ENCODE measurements at places on chromosomes 3 and 15.

DNA sequence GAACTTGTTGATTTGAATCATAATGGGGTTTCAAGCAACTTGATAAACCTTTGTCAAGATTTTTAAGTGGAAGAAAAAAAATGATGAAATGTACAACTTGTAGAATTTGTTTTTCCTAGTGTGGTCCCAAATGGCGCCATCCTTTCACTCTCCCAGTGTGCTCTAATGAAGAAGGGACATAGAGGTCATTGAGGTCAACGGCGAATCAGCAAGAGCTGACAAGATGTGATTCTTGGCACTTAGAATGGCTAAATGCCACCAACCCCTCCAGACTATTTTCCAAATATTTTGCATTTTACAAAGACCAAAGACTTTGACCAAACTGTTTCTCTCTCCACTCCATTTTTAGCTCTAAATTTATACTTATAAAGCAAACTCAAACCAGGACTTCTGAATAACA is 320.2 kb upstream of the MME start:
- no peak for DNase-seq

GRCh38 chr3:107630779-107631178 is 108.0 kb downstream of the BBX start:
- no peak for DNase-seq

- no peak for DNase-seq
Observed at GRCh38 chr3:151644986-151645385, 88.7 kb upstream of the AADACL2 start.

- DNase-seq, result no peak
Observed at GRCh38 chr3:9903238-9903624, 583 bp downstream of the IL17RE start.

DNA sequence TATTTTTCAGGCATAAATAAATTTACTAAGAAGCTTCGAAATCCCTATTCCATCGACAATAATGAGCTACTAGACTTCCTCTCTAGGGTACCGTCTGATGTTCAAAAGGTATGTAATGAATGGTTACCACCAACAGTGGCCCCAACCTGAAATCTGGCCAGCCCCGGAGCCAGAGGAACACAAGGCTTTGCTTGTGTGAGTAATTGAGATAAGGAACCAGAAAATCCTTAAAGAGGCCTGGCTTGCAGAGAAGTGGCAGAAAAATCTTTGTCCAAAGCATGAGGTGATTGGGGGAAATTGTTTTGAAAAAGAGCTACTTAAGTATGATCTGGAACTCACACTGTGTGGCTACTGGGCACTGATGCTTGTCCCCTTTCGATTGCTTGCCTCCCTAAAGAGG is 245.3 kb downstream of the MCTP2 start:
- no peak for DNase-seq

- no peak for DNase-seq
Observed at GRCh38 chr3:116815831-116816588, 106.4 kb downstream of the TUSC7 start.

DNA sequence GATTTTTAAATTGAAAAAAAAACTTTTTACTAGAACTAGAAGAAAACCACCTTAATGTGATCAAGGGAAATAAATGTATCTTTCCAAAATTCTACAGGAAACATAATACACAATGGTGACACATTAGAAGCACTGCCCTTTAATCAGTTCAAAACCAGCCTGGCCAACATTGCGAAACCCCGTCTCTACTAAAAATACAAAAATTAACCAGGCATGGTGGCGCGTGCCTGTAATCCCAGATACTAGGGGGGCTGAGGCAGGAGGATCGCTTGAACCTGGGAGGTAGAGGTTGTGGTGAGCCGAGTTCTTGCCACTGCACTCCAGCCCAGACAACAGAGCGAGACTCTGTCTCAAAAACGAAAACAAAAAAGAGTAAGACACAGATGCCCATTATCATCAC is 134.5 kb downstream of the TBC1D5 start:
- DNase-seq, result no peak

- no peak for DNase-seq
Observed at GRCh38 chr3:128217702-128218547, 64.6 kb downstream of the EEFSEC start.

DNA sequence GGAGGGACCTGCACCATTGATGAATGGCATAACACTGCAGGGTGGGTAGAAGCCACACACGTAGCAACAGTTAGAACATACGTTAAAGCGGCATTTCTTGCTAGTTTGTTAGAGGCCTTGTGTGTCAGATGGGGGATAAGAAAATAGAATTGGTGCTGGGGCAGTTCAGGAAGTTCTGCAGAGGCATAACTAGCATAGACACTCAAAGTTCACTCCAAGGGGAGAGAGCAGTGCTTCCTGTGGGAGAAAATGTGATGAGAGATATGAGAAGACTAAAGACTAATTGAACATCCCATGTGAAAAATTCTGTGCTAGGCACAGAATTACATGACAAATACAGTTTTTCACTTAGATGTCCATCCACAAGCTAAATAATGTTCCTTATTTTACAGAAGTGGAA is 327.1 kb downstream of the ZNF621 start:
- DNase-seq, result no peak

GRCh38 chr3:183370391-183370790 is 58.0 kb downstream of the MCF2L2 start:
- no peak for DNase-seq

- no peak for DNase-seq
Observed at GRCh38 chr3:171898192-171898591, 55.0 kb downstream of the TMEM212 start.

GRCh38 chr3:138197058-138197457 is 10.0 kb downstream of the ARMC8 start:
- no peak for DNase-seq

- DNase-seq, result no peak
Observed at GRCh38 chr3:114659109-114660061, 365.6 kb downstream of the TIGIT start.

DNA sequence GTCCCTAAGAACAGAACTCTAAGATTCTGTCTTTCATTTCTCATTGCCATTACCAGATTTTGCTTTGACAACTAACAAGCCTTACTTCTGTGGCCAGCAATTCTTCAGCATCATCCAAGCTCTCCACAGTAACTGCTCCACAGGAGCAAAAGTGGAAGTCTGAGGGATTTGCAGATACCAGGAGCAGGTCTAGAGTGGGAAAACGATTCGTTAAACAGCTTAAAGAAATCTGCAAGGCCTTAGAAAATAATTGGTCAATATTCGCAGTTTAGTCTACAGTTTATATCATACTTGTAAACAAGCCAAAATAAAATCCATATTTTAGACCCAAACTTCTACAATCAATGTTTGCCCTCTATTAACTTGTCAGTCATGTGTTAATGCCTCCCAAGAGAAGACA is 24.1 kb downstream of the MYH15 start:
- no peak for DNase-seq

GRCh38 chr15:75200765-75201615 is 692 bp upstream of the C15orf39 start:
- no peak for DNase-seq

- DNase-seq, result no peak
Observed at GRCh38 chr15:100115711-100116090, 226.1 kb downstream of the ADAMTS17 start.

DNA sequence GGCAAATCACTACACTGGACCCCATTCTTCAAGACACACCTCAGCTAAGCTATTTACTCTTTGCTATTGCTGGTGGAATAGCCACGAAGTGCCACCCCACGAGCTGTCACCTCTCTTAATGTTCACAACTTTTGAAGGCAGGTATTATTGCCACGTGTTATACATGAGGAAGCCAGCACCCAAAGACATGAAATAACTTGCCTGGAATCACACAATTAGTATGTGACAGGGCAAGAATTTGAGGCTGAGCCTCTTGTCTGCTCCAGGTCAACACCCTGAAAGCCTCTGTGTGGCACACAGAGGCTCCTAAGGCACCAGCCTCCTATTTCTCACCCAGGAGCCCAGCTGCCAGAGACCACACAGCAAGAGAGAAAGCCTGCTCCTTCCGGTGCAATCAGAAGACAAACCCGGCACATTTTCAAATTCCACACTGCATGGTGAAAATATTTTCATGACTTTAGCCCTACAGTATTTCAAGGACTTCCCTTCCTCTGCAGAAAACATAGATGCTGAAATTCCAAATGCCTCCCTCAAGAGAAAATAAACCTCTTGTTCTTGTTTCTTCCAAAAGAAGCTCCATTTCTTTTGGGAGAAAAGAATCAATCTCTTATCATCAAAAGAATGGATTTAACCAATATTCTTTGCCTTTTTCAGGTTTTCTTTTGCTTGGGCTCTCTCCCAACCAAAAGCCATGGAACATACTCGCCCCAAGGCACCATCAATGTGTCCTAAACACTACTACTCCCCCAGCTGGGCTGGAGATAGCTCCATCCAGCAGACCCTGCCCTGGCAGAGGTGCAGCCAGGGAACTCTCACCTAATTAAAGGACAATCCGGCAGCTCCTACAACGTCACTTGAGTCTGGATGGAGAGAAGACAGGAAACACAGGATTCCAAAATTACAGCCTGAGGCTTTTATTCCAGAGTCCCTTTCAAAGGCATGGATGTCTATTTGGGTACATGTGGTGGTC is 84.7 kb upstream of the THBS1 start:
- no peak for DNase-seq

DNA sequence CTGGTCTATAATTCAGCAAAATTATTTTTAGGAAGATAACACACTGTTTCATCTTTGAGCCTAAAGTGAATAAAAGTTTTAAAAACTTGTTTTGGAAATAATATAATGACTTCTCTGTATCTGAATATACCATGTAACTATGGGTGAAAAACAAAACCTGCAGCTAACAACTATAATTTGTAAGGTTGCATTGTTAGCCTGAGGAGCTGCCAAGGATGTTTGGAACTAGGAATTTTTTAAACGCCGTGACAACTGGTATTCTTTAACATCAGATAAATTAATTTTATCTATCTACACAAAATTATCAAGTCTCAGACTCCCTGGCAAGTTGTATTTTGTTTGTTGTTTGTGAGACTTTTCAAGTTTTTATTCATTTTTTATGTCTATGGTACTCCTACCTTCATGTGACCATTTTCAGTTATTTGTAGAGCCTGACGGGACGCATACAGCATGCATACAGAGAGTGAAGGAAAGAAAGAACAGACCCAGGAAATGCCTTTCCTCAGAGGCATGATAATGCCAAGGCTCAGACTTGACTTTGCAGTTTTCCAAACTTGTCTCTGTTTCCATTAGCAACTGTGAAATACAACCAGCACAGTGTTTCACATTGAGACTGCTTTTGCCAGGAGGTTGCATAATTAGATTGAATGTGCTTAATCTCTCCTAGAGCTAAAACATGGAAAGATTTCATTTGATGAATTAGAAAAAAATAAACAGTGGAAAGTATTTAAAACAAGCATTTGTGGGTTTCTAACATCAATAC is 60.8 kb upstream of the ARHGEF26 start:
- DNase-seq, result no peak

- no peak for DNase-seq
Observed at GRCh38 chr15:92883163-92883875, 16.8 kb upstream of the CHD2 start.

- no peak for DNase-seq
Observed at GRCh38 chr3:158470944-158471638, 99.9 kb upstream of the MLF1 start.

GRCh38 chr3:24373198-24373959 is 121.3 kb downstream of the THRB start:
- no peak for DNase-seq

DNA sequence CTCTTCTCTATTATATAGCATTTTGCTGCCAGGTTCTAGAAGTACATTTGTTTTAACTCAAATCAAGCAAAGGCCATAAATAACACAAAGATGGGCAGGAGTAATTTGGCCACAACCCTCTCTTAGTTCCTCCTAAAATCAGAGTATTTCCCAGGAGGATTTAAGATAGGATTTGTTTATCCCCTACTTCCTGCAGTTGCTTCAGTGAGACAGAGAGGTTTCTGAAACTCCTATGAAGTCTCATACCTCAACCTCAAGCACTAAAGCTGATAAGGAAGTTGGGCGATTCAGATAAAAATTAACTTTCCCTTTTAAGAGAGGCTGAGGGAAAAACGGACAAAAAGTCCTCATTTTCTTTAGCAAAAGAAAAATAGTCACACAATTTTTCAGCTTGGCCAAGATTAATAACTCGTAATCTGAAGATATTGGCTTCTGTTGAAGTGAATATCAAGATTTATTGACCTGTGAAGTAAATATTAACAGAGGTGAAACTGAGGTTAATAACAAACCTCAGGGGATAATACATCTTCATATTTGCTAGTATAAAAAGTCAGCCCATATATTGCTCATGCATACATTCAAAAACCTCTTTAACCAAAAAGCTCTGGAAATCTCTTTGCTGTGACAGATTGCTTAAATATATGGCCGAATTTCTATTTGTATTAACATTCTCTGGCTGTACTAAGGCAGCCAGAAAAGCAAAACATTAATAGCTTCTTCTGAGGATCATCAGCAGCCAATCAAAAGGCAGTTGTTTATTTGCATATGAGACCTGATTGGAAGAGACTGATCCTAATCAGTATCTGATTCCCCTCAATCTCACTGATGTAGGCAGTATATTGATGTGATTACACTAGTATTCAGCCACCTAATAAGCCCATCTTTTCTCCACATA is 90.6 kb upstream of the GADL1 start:
- no peak for DNase-seq

GRCh38 chr15:97747342-97747741 is 213.2 kb upstream of the ARRDC4 start:
- no peak for DNase-seq

DNA sequence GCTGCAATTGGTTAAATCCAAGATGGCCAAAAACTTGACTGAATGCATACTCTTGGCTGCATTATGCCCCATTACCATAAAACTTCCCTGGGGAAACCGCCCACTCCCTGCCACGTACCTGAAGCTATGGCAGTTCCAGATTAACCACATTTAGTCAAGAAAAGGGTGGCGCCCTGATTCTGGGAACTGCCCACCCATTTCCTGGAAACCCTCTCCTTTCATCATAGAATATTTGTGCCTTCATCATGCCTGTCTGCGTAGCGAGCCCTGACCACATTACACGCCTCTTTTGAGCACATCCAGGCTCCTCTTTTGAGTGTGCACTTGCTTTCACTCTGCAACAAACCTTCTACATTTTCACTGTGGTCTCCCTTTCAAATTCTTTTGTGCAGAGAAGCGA is 5.2 kb downstream of the LINS1 start:
- no peak for DNase-seq

GRCh38 chr15:42712584-42712983 is 24.3 kb downstream of the CDAN1 start:
- no peak for DNase-seq

DNA sequence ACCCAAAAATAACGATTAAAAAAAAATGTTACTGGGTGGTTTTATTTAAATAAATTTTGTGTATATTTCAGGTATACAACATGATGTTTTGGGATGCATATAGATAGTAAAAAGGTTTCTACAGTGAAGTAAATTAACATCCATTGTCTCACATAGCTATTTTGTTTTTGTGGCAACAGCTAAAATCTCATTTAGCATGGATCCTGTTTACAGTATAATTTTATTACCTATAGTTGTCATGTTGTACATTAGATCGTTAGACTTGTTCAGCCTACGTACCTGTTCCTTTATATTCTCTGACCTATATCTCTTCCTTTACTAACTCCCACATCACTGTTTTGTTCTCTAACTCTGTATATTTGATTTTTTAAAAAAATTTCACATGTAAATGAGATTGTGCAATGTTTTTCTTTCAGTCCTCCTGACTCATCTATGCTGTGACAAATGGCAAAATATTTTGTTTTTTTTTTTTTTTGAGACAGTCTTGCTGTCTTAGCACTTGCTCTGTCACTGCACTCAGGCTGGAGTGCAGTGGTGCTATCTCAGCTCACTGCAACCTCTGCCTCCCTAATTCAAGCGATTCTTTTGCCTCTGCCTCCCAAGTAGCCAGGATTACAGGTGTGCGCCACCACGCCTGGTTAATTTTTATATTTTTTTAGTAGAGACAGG is 45.6 kb downstream of the OIP5 start:
- no peak for DNase-seq

GRCh38 chr15:62653122-62653521 is 389.4 kb upstream of the TPM1 start:
- no peak for DNase-seq

Measured in glomerular endothelial cell (primary cell).